ENCODE measurements at places on chromosomes 5 and 9.

- DNase-seq = no peak
These were observed 89.8 kb downstream of the LIFR start for GRCh38 chr5:38466424-38467189.

DNA sequence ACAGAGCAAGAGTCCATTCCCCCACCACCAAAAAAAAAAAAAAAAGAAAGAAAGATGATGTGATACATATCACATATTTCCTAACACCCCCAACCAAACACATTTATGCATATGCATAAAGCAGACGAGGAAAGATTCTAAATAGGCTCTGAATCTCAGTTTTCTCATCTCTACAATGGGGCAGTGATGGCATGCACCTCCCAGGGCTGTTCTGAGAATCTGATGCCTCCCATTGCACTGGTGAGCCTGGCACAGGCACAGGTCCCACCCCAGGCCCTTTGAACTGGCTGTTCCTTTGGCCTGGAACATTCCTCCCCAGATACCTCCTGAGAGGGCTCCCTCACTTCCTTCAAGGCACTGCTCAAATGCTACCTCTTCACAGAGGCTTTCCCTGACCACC, 116.5 kb downstream of the C9orf50 start:
- no peak for DNase-seq

DNA sequence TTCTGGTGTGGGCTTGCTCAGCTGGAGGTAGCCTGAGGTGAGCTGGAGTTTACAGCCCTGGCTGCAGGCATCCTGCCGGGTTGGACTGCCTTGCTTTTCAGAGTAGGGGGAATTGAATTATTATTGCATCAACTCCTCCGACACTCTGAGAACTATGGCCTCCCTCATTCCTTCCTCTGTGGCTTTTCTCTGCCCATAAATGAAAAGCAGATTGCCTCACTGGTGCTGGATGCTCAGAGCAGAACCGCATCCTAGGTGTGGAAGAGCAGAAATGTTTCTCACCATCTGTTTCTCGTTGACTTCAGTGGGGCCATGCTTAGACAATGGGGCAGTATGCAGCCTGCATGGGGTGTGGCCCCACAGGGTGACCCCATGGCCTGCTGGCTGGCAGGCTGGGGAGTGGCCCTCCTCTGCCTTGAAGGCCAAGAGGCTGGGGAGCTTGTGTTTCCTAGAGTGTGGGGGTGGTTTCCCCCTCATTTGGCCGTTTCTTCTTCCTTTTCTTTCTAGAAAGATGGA, 27.3 kb upstream of the TGFBI start:
- DNase-seq = no peak

GRCh38 chr5:98904780-98905179, 24.0 kb downstream of the CHD1 start:
- DNase-seq = no peak

GRCh38 chr5:178827636-178828035, 32.1 kb upstream of the ZNF354B start:
- no peak for DNase-seq

DNA sequence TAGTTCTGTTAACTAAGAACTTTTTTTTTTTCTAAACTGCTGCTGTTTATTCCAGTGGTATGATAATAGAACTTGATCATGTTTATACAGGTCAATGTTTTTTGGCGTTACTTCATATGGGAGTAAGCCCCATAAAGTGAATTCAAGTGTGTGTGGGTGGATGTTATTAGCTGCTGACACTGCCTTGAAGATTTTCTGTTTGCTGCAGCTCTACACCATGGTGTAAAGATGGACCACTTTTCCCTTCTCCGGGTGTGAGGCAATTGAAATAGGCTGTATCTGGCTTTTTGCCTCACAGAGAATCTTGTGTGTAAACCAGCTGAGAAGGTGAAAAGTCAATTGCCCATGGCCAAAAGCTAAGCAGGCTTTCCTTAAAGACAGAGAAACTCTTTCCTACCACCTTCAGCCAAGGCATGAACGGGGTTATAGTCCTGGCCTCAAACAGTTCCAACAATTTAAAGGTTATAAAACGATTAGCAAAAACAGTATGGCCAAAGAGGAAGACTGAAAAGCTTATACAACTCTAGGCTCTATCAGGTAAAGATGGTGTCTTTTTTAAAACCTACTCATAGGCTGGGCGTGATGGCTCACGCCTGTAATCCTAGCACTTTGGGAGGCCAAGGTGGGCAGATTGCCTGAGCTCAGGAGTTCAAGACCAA, 33.9 kb upstream of the ABCA1 start:
- no peak for DNase-seq

DNA sequence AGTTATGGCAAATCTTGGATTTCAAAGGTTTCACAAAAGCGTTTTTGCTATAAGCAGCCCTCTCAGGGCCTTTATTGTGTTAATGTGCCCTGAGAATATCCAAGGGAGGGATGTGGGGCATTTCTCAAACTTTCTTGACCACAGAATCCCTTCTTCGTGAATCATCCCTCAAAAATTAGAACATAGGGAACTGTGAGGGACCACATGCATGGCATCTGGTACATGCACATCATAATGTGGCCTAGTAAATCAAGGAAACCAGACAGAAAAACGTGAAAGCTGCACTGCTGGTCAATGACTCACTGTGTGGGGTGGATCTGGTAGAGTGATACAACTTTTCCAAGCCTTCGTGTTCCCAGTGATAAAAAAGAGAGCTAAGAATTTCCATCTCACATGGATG, 22.4 kb downstream of the DDX31 start:
- no peak for DNase-seq

- no peak for DNase-seq
These were observed 78.2 kb downstream of the RFK start for GRCh38 chr9:76316069-76316468.

GRCh38 chr9:72464857-72465592, 56.4 kb upstream of the TMC1 start:
- no peak for DNase-seq

GRCh38 chr5:170603109-170603508, 99.3 kb downstream of the KCNIP1 start:
- no peak for DNase-seq

DNA sequence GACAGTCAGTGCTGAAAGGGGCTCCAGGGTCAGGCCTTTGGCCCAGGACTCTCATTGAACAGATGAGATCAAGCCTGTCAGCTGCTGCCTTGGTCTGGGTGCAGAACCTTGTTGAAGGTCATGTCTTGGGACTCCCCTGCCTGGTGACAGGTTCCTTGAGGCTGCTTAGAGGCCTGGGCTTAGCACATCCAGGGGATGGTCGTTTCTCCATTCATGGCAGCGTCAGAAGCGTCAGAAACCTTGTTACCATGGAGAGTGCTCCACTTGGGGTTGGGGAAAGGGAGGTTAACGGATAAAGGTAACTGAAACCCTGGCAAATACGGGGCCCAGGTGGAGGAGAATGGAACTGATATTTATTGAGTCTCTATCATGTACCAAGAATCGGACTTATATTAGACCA, 8.8 kb downstream of the ARPC5L start:
- no peak for DNase-seq

GRCh38 chr5:95786821-95787418, 35.6 kb downstream of the GLRX start:
- no peak for DNase-seq

GRCh38 chr5:34715711-34716110, 59.6 kb downstream of the RAI14 start:
- DNase-seq = no peak

DNA sequence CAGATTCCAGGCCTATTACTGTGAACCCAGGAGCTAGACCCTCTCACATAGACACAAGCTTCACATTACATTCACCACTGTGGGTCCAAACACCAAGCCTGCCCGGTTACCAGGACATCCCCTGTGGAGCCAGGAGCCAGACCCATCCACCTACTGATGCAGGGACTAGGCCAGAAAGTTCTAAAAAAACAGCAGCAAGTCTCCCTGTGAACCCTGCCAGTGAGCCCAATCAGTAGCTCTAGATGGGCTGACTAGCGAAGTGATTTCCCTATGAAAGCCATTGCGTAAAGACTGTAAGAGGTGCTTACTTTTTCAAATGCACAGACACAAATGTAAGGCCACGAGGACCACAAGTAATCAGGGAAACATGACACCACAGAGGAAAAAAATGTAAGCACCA, 352.3 kb downstream of the TMEM161B start:
- no peak for DNase-seq

- DNase-seq = no peak
These were observed 571 bp downstream of the PPIC start for GRCh38 chr5:123035918-123036390.
